ENCODE measurements at places on chromosomes 13 and 19.

- no peaks in the 10 kb centered on the region for H3K36me3 ChIP-seq
- no peaks in the 10 kb centered on the region for H3K27me3 ChIP-seq
- no peak overlapping the region for H3K4me3 ChIP-seq
These were observed 24.3 kb downstream of the NFILZ start for GRCh38 chr19:8654591-8655339.

DNA sequence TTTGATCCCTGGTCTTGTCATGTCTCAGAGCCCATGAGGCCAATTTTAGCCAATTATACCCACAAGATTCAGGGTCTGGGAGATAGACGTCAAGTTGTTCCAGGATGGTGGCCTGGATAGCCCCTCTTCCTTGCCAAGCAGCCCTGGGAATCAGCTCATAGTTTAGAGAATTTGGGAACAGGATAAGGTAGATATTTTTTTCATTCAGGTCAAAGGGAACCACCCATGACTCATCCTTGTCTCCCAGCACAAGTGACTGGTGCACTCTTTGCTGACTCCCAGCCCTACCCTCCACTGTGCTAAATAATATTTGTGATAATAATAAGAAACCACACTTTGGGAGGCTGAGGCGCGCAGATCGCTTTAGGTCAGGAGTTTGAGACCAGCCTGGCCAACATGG, 17.1 kb upstream of the S1PR4 start:
- no peak overlapping the region for H3K27ac ChIP-seq
- no peaks in the 10 kb centered on the region for H3K36me3 ChIP-seq
- no peak for DNase-seq

DNA sequence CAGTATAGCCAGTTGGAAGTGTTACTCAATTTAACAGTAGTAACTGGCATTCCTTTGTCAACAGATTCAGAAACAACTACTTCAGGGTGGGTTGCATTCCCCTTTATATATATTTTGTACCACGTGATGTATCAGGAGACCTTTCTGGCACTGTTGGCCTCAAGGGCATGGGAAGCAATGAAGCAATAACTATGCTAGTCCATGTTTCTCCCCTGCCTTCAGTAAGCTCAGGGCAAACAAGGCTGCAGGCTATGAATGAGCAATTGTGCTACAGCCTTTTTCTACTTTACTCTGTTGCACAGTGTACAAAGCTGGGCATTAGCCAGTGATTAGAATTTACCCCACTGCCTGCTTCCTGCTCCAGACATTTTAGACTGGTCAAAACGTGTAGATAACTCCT, 348.8 kb downstream of the GPC5 start:
- H3K36me3 ChIP-seq: no peaks in the 10 kb centered on the region
- H3K4me1 ChIP-seq: no peaks in the 10 kb centered on the region
- no peaks in the 10 kb centered on the region for H3K27me3 ChIP-seq
- DNase-seq: no peak
- no peak overlapping the region for H3K27ac ChIP-seq

- H3K27ac ChIP-seq: no peak overlapping the region
- no peaks in the 10 kb centered on the region for H3K27me3 ChIP-seq
- H3K4me1 ChIP-seq: no peaks in the 10 kb centered on the region
- no peak for DNase-seq
These were observed 18.6 kb downstream of the DEDD2 start for GRCh38 chr19:42198676-42199439.

GRCh38 chr13:98916403-98916802, 61.5 kb downstream of the DOCK9 start:
- no peaks in the 10 kb centered on the region for H3K27me3 ChIP-seq
- H3K4me3 ChIP-seq: no peak overlapping the region
- H3K36me3 ChIP-seq: peaks cover 8% of the 10 kb centered on the region
- DNase-seq: no peak
- no peak overlapping the region for H3K27ac ChIP-seq
- H3K4me1 ChIP-seq: no peaks in the 10 kb centered on the region

DNA sequence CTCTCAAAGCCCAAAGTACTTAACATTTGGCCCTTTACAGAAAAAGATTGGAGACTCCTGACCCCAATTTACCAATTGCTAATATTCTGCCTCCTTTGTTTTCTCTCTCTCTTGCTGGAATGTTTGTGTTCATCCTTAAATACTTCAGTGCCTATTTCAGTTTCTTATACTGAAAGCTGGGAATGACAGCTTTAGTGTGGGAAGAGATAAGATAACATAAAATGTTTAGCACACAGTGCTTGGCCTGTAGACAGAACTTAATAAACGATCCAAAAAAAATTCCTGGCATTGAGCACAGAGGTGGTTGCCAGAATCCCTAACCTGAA, 3.0 kb upstream of the PLEKHF1 start:
- no peaks in the 10 kb centered on the region for H3K27me3 ChIP-seq
- peak overlapping the region; percentile 23 for H3K27ac ChIP-seq
- no peaks in the 10 kb centered on the region for H3K36me3 ChIP-seq
- no peak for DNase-seq

GRCh38 chr13:42957881-42958280, 34.2 kb downstream of the EPSTI1 start:
- H3K4me1 ChIP-seq: peaks cover 3% of the 10 kb centered on the region
- peaks cover 3% of the 10 kb centered on the region for H3K36me3 ChIP-seq
- H3K4me3 ChIP-seq: no peak overlapping the region
- DNase-seq: no peak
- no peaks in the 10 kb centered on the region for H3K27me3 ChIP-seq

DNA sequence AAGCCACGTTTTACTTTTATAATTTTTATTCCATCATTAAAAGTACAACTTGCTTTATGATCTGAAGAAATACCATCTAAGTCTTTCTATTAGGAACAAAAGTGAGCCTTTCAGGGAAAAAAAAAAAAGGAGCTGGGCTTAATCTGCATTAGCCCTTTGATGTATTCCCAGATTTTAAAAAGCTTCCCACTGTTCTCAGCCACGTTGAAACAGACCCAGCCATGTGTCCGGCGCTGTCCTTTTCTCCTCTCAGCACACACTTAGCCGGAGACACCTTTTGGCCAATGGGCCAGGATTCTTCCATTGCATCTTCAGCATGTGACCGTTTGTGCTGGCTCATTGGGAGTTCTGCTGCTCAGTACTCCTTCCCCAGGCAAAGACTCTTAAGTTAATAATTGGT, 105.5 kb downstream of the GGACT start:
- peaks cover 4% of the 10 kb centered on the region for H3K4me1 ChIP-seq
- H3K27ac ChIP-seq: no peak overlapping the region
- H3K4me3 ChIP-seq: no peak overlapping the region
- no peaks in the 10 kb centered on the region for H3K27me3 ChIP-seq

GRCh38 chr13:21061029-21061763, at the start of gene LATS2:
Gene LATS2 (minus strand): TSS chr13:21061586. CDS start chr13:21046026, 15,560 bp downstream.
- no peaks in the 10 kb centered on the region for H3K27me3 ChIP-seq
- peak within 1 kb of the TSS; percentile 99 for H3K27ac ChIP-seq
- H3K36me3 ChIP-seq: no peaks in the 10 kb centered on the region
- H3K4me3 ChIP-seq: peak within 1 kb of the TSS; percentile 99
- H3K4me1 ChIP-seq: no peaks in the 10 kb centered on the region

GRCh38 chr19:1237027-1237659, 662 bp downstream of the CBARP start:
- H3K4me3 ChIP-seq: peak overlapping the region; percentile 83
- H3K27ac ChIP-seq: no peak overlapping the region
- no peak for DNase-seq
- H3K36me3 ChIP-seq: peaks cover 30% of the 10 kb centered on the region

DNA sequence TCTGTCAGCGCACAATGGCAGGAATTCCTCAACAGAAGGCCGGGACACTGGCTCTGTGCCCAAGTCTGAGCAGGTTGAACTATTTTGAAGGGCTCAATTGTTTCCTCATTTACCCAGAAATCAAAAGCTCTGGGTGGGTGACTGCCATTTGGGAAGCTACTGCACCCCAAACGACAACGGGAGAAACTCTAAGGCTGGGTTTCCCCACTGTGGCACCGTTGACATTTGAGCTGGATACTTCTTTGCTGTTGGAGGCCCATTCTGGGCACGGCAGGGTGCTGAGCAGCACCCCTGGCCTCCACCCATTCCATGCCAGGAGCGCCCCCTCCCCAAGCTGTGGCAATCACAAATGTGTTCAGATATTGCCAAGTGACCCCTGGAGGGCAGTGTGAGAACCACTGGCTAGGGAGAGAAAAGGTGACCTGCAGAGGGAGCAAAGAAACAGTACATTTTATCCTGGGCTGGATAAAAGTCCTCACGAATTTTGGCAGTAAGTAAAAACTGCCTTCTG, 62.5 kb downstream of the RFX2 start:
- H3K27me3 ChIP-seq: no peaks in the 10 kb centered on the region
- DNase-seq: peak; percentile 12
- no peaks in the 10 kb centered on the region for H3K36me3 ChIP-seq
- H3K27ac ChIP-seq: no peak overlapping the region
- H3K4me3 ChIP-seq: no peak overlapping the region

- H3K4me1 ChIP-seq: no peaks in the 10 kb centered on the region
- H3K27ac ChIP-seq: no peak overlapping the region
- no peaks in the 10 kb centered on the region for H3K27me3 ChIP-seq
- no peak for DNase-seq
These were observed 40.0 kb upstream of the FOXO1 start for GRCh38 chr13:40706439-40706838.

DNA sequence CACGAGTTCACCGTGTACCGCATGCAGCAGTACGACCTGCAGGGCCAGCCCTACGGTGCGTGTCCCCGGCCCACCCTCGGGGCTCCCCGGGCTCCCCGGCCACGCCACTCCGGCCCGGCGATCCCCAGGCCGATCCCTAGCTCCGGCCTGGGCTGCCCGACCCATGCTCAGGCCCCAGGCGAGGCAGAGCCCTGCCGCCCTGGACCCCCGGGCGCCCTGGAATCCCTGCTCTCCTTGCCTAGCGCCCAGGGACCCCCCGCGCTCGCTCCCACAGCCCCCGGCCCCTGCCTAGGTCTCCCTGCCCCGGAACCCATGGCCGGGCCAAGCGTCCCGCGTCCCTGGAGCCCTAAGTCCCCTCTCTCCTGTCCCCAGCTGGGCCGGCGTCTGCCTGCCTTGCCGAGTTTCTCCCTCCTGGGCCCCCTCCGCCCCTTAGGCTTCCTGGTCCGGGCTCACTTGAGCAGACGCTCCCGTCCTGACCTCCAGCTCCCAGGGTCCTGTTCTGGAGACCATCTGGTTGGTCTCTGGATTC, 494 bp downstream of the NCLN start:
- no peaks in the 10 kb centered on the region for H3K27me3 ChIP-seq
- peaks cover 11% of the 10 kb centered on the region for H3K4me1 ChIP-seq
- H3K4me3 ChIP-seq: peak overlapping the region; percentile 96
- DNase-seq: no peak
- no peak overlapping the region for H3K27ac ChIP-seq

DNA sequence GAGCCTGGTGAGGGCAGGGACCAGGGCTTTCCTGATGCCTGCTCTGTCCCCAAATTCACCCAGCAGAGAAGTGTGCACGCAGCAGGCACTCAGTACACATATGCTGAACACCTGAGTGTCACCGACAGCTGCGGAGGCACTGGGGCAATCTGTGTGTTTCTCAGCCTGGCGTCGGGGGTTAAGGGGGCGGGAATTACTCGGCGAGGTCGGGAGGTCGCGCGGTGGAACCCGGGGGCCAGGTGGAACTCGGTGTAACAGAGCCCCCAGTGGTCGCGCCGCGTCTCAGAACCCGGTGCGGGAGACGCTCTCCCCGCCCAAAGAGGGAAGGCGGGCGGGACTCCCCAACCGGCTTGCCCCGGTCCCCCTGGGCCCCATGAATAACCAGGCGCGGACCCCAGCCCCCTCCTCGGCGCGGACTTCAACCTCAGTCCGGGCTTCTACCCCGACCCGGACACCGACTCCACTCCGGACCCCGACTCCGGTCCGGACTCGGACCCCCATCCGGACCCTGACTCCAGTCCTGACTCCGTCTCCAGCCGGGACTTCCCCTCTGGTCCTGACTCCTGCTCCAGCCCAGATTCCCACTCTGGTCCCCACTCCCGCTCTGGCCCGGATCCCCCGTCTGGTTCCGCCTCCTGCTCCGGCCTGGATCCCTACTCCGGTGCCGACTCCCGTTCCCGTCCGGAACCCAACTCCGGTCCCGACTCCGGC, at the start of gene SELENOV:
Gene SELENOV, plus strand, starts transcription at position 300 of the 711 bp plus-strand sequence. Its CDS starts 74 bp downstream, at position 374.
- H3K4me1 ChIP-seq: peaks cover 23% of the 10 kb centered on the region
- H3K27ac ChIP-seq: no peak within 1 kb of the TSS
- no peaks in the 10 kb centered on the region for H3K36me3 ChIP-seq
- peak within 1 kb of the TSS; percentile 73 for H3K4me3 ChIP-seq

GRCh38 chr13:74101436-74101835, 32.8 kb downstream of the KLF12 start:
- H3K4me3 ChIP-seq: no peak overlapping the region
- H3K27me3 ChIP-seq: no peaks in the 10 kb centered on the region
- no peaks in the 10 kb centered on the region for H3K36me3 ChIP-seq
- no peaks in the 10 kb centered on the region for H3K4me1 ChIP-seq
- no peak overlapping the region for H3K27ac ChIP-seq

DNA sequence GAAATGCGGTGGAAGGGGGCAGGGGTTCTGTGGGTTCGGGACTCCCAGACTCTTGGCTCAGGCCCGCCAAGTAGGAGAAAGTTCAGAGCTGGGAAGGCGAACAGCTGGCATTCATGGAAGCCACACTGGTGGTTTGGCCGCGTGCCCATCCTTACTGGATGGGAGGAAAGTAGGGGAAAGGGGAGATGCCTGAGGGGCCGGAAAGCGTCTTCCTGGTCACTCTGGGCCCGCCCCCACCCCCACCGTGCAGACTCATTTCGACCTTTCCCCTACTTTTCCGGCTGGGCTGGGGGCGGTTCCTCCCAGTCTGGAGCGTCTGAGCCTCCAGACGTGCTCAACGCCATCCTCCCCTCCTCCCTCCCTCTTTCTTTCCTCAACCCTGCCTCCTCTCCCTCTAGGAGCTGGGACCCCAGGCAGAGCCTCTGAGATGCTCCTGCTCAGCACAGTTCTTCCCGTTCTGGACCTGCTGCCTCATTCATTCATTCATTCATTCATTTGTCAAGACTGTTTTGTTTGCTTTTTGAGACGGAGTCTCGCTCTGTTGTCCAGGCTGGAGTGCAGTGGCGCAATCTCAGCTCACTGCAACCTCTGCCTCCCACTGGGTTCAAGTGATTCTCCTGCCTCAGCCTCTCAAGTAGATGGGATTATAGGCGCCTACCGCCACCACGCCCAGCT, 3.5 kb downstream of the ANGPTL4 start:
- H3K27me3 ChIP-seq: peaks cover 6% of the 10 kb centered on the region
- peaks cover 4% of the 10 kb centered on the region for H3K36me3 ChIP-seq
- H3K27ac ChIP-seq: peak overlapping the region; percentile 2
- DNase-seq: peak; percentile 98
- peaks cover 27% of the 10 kb centered on the region for H3K4me1 ChIP-seq

GRCh38 chr13:31699650-31700049, 39.7 kb upstream of the RXFP2 start:
- no peak overlapping the region for H3K4me3 ChIP-seq
- H3K36me3 ChIP-seq: no peaks in the 10 kb centered on the region
- no peaks in the 10 kb centered on the region for H3K4me1 ChIP-seq

All from trophoblast cell (in vitro differentiated cells and primary cell).